ENCODE measurements at places on chromosomes 7 and 10.

DNA sequence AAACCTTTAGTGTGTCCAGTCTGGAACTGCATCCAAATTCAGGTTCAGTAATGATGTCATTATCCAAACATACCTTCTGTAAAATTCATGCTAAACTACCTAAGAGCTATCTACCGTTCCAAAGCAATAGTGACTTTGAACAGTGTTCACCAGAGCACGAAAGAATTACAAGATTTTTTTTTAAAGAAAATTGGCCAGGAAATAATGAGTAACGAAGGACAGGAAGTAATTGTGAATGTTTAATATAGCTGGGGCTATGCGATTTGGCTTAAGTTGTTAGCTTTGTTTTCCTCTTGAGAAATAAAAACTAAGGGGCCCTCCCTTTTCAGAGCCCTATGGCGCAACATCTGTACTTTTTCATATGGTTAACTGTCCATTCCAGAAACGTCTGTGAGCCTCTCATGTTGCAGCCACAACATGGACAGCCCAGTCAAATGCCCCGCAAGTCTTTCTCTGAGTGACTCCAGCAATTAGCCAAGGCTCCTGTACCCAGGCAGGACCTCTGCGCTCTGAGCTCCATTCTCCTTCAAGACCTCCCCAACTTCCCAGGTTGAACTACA is 694 bp upstream of the FAS start:
- no peak for DNase-seq

DNA sequence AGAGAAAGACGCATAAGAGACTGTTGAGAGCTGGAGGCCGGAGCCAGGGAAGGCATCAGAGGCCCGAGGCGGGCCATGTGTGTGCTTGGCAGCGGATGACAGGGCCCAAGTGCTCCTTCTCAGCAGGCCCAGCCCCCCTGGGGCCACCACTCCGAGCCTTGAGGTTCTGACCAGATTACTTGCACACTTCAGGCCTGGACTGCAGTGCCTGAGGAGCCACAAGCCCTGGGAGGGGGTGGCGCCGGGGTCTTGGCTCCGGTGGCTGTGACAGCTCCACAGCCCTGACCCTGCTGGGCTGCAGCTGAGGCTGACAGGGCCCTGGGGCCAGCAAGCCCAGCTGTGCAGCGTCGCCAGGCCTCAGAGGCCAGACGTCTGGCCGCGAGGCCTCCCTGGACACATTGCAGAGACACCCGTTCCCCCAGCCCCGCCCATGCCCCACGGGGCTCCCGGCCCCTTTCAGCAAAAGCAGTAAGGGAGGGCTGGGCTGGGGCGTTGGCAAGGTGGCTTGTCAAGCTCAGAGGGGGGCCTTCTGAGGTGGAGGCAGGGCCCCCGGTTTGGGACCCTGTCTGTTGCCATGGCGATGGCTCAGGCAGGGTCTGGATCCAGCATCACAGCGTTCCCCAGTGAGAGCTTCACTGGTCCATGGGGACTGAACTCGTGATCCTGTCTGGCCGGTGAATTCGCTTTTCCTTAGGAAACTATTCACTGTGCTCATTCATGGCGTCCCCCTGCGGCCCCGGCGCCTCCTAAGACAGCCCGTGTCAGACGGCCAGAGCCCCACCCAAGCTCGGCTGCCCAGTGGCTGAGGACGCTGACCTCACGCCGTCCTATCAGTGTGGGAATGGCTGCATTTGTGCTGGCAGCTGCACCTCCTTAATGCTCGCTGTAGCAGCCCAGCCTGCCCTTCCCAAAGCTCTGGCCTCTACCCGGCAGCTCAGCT is 5.7 kb downstream of the ELN start:
- no peak for DNase-seq

DNA sequence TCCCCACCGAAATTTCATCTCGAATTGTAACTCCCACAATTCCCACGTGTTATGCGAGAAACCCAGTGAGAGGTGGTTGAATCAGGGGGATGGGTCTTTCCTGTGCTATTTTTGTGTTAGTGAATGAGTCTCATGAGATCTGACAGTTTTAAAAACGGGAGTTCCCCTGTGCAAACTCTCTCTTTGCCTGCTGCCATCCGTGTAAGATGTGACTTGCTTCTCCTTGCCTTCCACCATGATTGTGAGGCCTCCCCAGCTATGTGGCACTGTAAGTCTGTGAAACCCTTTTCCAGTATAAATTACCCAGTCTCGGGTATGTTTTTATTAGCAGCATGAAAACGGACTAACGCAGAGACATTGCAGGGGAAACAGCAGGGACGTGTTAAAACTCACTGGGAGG is 5.3 kb upstream of the OLAH start:
- DNase-seq = no peak

DNA sequence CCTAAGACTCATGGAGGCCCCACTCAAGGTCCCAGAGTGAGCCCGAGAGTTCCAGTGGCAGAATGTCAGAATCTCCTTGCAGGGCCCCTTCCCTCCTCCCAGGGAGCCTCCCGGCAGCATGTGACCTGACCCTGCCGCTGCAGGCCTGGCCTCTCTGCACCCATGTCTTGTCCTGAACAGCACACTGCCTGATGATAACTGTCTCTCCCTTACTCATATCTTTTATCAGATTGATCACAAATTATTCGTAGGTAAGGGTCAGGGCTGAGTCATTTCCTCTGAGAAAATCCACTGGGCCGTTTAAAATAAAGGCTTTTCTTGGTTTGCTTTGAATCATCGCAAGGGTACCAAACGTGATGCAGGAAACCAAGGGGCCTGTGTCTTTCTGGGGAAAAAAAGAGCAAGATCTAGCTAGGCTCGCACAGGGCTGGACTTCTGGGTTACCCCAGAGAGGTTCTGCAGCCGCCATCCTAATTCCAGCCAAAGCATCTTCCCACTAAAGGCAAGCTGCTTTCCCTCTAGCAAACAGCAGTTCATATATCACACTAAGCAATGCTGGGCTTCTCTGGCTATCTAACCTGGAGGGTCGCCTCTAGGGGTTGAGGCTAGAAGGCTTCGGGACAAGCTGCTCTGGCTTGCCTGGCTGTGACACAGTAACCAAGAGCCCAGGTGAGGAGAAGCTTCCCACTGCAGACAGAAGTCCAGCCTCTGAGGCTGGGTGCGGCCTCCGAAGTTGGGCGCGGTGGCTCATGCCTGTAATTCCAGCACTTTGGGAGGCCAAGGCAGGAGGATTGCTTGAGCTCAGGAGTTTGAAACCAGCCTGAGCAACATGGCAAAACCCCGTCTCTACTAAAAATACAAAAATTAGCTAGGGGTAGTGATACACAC is 104.9 kb downstream of the SPDYE5 start:
- DNase-seq = no peak

GRCh38 chr10:120571266-120571665 is 114.2 kb downstream of the PLPP4 start:
- DNase-seq = no peak

- DNase-seq = no peak
These were observed 628.4 kb downstream of the PARD3 start for GRCh38 chr10:34186745-34187144.

DNA sequence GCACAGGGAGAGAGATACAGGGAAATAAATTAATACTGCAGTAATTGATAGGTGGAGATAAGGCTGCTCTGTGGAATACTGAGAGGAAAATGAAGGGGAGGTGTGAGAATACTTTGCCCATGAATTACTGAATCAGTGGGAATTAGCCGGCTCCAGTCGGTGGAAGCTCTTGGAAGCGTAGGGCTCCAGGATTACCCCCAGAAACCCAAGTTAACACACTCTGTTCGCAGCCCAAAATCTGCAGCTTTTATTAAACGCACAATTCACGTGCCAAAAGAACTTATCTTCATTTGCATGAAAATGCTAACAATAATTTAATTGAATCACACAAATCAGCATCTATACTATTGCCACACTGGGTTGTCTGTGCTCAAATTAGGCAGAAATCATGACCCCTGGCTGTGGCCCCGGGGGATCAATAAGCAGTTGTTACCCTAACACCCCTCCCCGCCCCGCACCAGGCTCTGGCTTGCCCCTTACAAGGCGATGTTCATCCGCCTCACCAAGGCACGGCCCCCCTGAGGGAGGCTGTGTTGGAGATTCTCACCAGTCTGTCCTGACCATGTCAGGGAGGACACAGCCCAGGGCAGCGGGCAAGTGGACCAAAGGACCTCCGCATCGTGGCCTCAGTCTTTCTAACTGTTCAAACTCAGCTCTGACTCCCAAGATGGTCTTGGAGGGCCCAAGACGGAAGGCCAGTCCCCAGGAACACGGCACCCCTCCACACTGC is 48.4 kb upstream of the MGMT start:
- no peak for DNase-seq

- DNase-seq = no peak
These were observed 22.4 kb downstream of the ZFAND2A start for GRCh38 chr7:1137517-1138167.

DNA sequence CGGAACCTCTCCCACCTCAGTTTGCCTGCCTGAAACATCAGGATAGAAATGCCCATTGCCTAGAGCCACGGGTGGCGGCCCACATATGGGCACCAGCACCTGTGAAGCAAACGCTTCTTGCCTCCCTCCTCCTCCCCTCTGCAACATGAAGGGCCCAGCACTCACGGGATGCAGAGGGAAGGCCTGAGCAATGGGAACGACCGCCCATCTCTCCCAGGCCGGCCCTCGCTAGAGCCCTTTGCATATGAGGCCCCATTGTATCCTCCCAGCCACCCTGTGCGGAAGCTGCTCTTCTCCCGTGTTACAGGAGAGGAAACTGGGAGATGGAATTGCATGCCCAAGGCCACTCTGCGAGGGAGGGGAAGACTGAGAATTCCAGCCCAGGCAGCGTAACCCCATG is 88.2 kb downstream of the RGS10 start:
- no peak for DNase-seq

GRCh38 chr7:96720843-96721242 is 11.2 kb upstream of the SEM1 start:
- no peak for DNase-seq
